Putamen (tissue), 1 donor: ENCODE measurements at places on chromosomes 1 and 21.

DNA sequence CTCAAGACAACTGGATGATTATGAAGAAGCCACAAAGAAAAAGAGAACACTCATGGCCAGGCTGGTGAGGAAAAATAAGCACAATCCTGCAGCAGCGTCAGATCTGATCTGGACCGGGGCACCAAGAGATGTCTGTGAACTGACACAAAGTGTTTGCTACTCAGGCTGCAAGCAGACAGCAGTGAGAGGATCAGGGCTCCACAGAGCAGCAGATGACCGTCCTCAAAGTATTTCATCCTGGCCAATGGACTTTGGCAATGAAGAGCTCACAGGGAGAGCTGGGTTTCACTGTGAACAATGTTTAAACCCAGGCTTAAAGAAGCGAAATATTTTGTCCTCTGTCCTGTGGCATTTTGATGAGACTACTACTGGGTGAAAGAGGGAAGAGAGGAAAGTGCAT lies 299.2 kb downstream of the GPATCH2 start:
- DNase-seq = no peak

DNA sequence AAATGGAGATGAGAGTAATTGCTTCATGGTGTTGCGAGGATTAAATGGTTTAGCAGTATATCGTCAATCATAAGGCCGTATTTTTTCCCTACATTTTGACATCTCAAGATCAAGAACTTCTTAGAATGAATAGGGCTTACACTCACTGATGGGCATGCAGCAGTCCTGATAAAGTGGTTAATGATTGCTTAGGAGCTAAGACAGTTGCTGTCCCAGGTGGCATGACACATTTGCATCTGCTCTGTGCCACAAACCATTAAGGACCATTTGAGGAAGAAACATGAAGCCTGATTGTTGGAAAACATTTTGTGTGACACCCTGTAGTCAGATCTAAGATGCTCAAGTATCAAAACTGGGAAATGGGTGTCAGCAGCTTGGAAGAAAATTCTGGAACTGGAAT lies 81.0 kb upstream of the SGIP1 start:
- no peak for DNase-seq

- DNase-seq = no peak
These were observed 15.4 kb downstream of the ATP1A2 start for GRCh38 chr1:160130939-160131338.

GRCh38 chr1:60949154-60949825 lies 133.1 kb upstream of the NFIA start:
- no peak for DNase-seq

- no peak for DNase-seq
These were observed 72.7 kb downstream of the HUNK start for GRCh38 chr21:31945546-31945945.

DNA sequence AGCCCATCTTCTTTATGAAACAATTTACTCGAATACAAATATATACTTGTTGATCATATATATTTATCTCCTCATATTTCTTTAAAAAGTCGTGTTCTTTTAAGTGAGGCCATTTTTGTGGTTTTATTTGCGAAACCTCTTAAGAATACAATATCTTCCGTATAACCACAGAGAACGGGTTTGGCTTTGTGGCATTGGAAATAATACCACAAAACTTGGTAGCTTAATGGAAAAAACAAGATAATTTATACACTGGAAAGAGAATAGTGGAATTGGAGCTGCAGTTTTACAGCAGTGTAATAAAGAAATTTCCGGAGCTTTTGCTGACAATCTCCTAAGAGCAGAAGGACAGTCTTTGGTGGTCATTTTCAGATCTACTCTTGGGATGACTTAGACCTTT lies 29.4 kb downstream of the PTGFR start:
- no peak for DNase-seq

- no peak for DNase-seq
These were observed 17.5 kb upstream of the RAB4A start for GRCh38 chr1:229253151-229253974.

DNA sequence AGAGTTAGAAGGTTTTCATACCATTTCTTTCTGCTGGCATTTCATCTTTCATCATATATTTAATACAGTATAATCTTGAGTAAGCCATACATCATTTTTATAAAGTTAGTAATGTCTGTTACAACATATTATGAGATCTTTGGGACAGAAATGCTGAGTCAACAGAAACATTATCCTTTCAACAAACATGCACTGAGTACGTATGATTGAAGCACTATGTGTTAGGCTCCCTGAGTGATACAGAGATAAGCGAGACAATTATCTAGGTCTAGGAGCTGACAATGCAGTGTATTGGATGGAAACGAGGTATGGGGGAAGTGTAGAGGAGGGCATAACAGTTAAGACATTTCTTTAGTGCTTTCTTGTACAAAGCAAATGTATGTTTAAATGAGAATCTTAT lies 19.7 kb upstream of the GPR52 start:
- no peak for DNase-seq

DNA sequence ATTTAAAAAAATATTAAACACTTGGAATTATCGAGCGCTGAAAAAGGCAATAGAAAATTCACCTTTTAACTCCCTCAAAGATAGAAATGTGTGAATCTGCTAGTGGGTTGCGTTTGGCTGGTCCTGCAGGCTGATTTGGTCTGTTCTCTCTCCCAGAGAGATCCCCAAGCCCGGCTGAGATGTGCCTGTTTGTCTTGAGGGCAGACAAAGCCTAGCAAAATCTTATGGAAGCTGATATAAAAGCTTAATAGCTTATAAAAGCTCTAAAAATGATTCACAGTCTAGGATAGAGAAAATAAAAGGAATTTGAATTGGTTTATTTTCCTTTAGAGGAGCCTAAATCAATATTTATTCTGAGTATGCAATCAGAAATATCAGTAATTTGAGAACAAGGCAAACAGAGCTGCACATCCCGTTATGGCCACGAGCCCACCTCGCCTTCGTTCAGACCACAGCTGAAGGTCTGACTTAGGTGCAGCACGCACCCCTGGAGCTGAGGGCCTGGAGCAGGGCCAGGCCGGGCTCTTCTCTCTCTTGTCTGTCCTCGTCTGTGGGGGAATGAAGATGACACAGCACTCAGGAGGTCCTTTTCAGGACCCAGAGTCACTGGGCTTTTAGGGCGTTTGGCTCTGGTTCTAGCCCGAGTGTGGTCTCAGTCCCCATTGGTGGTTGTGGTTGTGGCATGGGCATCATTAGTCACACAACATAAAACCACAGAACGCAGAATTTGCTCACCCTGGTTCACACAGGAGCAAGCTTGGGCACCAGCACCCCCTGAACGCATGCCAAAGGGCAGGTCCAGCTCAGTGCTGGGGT lies 18.6 kb downstream of the PDE9A start:
- DNase-seq = no peak

DNA sequence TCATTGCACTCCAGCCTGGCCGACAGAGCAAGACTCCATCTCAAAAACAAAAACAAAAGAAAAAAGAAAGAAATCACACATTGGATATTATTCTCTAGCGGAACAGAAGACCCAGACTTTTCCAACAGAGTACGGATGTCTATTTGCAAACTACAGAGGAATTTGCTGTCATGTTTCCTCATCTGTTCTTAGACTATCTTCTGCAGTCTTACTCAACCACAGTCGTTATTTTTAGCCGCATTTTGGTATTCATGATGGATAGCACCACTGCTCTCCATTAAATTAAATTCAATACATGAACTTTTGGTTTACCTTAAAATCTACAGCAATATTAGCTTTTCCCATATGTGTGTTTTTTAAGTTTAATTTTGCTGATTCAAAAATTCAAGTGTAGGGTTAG lies 14.2 kb upstream of the HEATR1 start:
- DNase-seq = no peak

- DNase-seq = no peak
These were observed 19.3 kb upstream of the ACBD6 start for GRCh38 chr1:180521474-180522212.

- no peak for DNase-seq
These were observed 106.6 kb downstream of the ACTL8 start for GRCh38 chr1:17861685-17862084.

GRCh38 chr1:202998836-202999750 lies 8.1 kb upstream of the TMEM183A start:
- peak; percentile 38 for DNase-seq

GRCh38 chr1:22839806-22840205 lies 129.2 kb downstream of the EPHB2 start:
- DNase-seq = no peak

DNA sequence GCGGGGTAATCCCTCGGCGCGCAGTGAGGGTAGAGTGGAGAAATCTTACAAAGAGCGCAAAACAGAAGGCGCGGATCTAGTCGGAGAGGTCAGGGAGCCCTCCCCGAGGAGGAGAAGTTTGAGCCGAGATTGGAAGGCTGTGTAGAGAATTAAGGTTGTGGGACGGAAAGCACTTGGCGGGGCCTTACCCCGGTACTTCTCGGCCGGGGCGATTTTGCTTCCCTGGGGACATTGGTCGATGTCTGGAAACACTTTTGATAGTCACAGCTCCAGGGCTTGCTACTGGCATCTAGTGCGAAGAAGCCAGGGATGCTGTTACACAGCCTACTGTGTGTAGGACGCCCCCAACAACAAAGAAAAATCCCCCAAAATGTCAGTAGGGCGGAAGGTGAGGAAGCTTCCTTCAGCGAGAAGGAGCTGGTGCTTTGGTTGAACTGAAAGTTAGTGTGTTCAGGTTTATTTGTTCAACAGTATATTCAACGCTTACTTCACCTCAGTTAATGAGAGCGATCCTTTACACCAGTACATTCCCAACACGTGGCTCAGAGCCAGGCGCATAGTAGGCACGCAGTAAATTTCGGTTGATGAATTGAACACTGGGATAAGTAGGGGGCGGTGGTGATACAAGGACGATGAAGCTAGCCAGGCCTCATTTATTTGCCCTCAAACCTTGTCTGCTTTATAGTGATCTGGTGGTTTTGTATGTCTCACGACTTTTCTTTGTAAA lies 807 bp downstream of the CEP85 start:
- DNase-seq = no peak

DNA sequence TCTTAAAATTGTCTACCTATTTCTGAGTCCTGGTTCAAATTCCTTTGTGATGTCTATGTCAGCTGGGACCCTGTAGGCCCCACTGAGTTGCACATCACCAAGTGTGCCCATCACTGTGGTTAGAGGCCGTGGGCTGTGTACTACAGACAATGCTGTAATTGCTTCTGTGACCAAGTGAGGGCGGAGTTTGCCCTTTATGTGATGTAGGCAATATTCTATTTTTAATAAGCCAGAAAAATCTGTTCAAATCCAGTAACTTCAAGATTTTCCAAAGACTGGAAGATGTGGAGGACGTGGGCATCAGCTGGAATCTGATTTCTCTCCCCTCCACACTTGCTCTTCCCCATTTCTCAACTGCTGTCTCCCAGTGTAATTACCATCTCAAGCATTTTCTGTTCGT lies 215.4 kb downstream of the PBX1 start:
- no peak for DNase-seq

DNA sequence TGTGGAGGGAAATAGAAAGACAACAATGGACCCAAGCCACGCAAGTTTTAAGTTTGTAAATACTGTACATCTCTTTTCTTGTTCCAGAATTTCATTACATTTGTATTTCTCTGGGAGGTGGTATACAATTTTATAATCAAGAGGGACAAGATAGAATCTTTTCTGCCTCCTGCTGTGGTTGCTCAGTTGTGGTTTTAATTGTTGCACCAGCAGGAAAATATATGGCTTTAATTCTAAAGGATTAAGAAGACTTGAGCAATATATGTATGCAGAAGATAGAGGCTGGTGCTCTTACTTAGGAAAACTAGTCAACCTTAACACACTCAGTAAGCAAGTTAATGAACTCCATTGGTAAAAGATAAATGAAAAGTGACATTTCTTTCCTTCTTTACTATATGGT lies 19.8 kb upstream of the ASB17 start:
- DNase-seq = no peak

DNA sequence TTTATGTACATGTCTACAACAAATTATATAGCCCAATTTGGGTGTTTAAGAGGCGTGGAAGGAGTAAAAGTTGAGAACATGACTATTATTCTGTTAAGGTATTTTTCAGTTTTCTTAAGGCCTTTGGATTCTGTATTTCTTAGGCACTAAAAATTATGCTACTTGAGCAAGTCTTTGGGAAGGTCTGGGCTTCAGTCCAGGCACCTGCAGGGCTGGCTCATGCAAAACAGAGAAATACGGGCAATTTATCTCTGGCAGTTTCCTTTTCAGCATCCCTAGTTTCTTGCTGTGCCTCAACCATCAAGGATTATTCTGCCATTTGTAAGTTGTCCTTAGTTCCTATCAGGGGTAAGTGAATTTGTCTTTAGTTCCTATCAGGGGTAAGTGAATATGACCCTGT lies 358.8 kb upstream of the B3GALT2 start:
- no peak for DNase-seq

DNA sequence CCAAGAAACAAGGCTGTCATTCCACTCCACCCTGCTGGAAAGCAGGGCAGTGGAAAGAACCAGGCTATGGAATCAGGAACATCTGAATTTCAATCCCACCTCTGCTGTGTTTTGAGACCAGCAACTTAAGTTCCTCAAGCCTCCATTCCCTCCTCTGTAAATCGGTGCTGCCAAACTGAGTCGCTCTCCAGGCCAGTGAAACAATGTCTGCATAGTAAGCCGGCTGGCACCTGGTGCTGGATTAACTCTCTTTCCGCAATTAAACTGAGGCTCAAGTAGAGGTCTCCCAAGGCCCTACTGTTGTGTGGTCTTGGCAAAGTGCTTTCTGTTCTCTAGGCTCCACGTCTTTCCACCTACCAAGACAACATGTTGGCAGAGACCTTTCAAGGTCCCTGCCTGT lies 65.3 kb downstream of the SSBP3 start:
- no peak for DNase-seq

DNA sequence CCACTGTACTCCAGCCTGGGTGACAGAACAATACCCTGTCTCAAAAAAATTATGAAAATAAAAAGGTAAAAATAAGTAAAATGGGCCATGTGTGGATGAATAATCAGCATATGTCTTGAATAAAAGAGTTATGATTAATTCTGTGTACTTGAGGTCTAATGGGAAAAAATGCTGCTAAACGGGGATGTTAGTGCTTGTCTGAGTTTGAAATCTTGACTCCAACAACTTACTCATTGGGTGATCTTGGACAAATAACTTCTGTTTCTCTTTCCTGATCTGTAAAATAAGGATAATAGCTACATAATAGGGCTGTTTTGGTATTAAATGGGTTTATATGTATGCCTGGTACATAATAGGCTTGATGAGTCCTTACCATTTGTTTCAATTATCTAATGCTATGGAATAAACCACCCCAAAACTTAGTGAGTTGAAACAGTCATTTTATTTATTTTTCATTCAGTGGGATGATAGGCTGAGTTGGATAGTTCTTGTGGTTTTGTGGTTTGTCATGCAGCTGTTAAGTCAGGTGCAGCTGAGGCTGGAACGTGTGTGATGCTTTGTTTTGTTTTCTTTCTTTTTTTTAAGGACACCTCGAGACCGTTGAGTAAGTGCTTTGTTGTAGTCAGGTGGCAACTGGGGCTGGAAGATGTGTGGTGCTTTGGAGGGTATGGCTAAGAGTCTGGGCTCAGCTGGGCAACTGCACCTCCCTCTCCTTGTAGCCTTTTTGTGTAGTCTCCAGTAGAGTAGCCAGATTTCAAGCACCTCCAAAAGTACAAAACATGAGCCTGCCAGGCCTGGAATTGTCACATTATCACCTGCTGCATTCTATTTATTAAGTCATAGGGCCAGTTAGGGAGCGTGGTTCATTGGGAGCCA lies 4.9 kb downstream of the MDM4 start:
- no peak for DNase-seq
